Mucosa of gallbladder (tissue), 1 donor: ENCODE measurements at places on chromosomes 13 and 19. TPM values are rescaled to one million over a fixed set of nuclear protein-coding genes. Genes with fewer than 3 reads are reported as not detected.

The ZNF738 gene
- total RNA-seq: 7.5 TPM

The C19orf38 gene
- total RNA-seq: 0.78 TPM

DNA sequence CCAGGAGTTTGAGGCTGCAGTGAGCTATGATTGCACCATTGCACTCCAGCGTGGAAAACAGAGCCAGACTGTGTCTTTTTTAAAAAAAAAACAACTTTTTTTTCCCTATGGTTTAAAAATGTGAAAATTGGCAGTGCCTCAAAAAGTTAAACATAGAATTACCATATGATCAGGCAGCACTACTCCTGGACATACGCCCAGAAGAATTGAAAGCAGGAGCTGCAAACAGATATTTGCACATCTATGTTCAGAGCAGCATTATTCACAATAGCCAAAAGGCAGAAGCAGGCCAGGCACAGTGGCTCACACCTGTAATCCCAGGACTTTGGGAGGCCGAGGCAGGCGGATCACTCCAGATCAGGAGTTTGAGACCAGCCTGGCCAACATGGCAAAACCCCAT lies 3.8 kb upstream of the RETN start:
- no peak for DNase-seq

DNA sequence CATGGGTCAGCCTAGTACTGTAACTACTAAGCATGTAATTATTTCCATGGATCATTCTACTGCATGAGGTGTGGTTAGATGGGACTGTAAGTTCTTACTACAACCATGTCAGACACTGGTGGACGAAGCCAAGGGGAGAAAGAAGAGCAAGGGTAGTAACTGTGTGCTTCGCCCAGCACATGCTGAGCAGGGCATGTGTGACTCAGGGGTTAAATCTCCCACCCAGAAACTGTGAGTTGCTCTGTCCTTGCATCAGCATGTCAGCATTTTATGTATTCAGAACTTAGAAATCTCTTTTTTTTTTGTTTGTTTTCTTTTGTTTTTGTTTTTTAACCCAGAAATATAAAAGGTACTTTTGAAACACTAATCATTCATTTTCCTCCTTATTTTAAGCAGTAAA lies 436.6 kb upstream of the KLF12 start:
- DNase-seq: no peak

GRCh38 chr19:40469011-40469410 lies 2.2 kb downstream of the SPTBN4 start:
- DNase-seq: no peak

DNA sequence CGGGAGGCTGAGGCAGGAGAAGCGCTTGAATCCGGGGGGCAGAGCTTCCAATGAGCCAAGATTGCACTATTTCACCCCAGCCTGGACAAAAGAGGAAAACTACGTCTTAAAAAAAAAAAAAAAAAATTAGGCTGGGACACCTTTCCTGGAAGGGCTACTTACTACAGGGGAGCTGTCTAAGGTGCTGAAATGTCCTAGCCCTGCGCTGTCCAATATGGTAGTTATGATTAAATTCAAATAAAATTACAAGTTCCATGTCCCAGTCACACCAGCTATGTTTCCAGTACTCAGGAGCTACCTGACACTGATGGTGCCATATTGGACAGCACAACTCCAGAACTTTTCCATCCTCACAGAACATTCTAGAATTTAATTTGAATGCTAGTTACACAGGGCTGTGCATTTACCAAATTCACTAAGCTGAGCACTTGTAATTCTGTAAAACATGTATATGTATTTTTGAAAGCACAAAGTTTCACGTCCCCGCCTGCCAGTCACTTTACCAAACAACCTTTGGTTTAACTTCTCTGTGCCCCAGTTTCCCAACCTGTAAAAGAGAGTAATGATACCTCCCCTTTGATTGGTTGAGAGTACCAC lies 9.2 kb upstream of the ZSCAN22 start:
- DNase-seq: no peak

- no peak for DNase-seq
Observed at GRCh38 chr13:77459592-77459991, 75.9 kb upstream of the SCEL start.

GRCh38 chr19:2567580-2567979 lies 91.7 kb downstream of the GADD45B start:
- peak; percentile 61 for DNase-seq

DNA sequence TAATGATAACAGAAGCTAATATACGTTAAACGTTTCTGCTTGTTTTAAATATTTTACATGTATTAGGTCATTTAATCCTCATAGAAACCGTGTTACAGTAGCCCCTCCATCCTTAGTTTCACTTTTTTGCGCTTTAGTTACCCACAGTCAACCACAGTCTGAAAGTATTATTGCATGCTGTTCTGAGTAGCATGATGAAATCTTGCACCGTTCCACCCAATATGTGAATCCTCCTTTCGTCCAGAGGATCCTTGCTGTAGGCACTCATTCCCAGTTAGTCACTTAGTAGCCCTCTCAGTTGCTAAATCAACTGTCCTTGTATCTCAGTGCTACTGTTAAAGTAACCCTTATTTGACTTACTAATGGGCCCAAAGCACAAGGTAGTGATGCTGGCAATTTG lies 257.8 kb downstream of the ENOX1 start:
- no peak for DNase-seq

DNA sequence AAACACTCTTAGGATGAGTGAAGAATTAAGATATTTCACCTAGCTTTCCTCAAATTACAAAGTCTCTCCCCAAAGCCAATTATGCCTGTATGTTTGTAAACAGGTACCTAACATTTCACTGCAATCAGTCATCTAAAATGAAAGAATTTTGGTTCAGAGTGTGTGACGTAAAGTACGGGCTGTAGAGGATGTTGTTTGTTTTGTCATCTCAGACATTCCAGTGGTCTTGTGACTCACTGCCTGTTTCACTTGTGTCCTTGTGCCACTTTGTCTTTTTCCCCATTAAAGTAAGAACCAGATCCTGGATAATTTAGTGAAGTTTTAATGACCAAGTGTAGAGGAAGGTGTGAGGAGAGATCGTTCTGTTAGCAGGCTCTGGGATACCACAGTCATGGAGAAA lies 28.6 kb upstream of the EID2 start:
- DNase-seq: no peak

DNA sequence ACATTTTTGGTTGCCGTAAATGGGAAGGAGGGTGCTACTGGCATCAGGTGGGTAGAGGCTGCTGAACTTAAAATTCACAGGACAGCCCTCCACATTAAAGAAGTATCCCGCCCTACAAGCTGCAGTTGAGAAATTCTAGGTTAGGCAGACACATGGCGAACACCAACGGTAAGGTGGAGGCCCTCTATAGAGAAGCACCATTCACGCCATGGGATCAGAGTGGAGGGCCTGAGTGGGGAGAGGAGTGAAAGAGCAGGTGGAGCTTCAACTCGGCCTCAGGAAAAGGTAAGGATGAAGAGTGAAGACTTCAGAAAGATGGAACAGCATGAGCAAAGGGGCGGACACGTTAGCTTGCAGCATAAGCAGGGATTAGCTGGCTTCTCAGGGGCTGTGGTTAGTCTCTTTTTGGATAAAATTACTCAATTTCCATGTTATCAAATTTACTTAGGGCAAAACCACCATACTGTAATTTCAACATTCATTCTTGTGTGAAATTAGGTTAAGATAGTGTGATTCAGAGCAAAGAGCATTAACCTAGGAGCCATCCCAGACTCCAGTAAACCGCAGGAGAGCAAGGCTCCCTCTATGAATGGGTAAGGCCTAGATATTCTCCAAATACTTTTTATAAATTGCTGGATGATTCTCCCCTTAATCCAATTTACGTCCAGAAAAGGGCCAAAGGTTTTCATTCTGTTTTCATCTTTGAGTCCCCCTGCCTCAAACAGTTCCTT lies 1.2 kb downstream of the EEF1AKMT1 start:
- no peak for DNase-seq

DNA sequence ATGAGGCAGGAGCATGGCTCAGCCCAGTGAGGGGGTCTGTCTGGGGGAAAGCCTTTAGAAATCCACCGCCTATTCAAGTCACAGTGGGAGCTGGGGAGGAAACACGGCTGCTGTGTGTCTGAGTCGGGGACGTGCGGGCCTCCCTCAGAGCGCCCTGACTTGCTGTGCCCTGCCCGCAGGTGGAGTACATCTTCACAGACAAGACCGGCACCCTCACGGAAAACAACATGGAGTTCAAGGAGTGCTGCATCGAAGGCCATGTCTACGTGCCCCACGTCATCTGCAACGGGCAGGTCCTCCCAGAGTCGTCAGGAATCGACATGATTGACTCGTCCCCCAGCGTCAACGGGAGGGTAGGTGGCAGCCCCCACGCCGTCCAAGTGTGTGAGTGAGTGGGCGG lies 137.8 kb upstream of the MCF2L start:
- DNase-seq: no peak

DNA sequence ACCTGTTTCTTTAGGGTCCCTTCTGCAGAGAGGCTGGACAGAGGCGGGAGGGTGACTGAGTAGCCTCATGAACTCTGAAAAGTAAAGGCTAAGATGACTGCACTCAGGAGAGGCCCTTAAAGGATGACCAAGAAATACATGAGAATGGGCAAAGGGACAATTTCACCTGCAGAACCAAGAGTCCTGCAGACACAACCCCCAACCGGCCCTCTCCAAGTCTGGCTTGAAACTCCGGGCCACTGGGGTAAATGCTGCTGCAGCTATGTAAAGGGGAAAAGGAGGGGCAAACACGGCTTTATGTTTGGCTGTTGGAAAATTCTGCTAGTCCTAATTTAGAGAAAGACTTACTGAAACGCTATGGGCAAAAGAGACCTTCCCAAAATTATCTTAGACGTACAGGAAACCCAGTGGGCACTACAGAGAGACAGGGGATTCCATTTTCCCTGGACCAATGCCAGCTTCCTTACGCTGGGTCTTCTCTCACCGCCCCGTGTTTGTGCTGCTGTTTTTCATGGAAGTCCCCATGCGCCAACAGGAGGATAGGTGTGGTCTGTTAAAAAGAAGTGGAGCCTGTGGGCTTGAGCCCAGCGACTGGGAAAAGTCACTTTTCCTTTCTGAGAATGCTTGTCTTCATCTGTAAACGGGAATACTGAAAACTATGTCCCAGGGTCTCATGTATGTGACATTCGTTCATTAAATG lies 10.6 kb downstream of the COL4A2 start:
- no peak for DNase-seq

DNA sequence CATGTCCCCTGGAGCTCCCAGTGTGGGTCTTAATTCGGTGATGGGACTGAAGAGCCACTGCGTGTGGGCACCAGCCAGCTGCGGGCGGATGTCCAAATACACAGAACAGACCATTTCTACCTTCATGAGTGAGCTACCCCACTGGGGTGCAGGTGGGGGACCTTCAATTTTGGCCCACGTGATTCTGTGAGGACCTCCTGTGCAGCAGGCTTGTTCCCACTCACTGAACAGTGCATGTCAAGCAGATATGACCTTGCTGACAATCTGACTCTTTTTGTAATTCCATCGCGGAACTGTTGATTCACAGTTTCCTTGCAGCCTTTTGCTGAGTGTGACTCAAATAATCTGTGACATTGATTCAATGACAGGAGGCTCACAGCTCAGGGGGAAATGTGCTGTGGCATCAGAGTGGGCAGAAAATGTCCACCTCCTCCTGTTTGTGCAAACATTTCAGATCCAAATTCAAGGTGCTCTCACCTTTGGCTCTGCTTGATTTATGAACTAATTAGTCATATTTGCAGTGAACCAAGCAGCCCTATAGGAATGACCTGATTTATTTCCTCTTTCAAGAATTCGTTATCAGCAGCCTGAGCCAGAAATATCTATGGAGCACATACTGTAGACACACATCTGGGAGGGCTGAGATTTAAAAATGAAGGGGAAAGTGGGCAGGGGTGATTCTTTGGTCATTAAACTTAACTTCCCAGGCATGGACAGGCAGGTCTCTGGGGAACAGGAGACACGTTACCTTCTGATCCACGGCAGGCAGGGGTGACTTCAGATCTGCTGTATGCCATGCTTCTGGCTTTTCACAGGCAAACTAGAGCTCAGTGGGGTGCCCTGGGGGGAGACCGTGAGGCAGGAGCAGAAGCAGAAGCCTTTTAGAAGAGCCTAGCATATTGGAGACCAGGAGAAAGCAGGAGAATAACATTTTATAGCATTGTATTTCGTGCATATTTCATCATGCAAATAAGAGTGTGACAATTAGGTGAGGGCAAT lies 170.0 kb upstream of the KL start:
- no peak for DNase-seq

GRCh38 chr13:50700664-50701305 lies 142.7 kb downstream of the DLEU7 start:
- DNase-seq: no peak

DNA sequence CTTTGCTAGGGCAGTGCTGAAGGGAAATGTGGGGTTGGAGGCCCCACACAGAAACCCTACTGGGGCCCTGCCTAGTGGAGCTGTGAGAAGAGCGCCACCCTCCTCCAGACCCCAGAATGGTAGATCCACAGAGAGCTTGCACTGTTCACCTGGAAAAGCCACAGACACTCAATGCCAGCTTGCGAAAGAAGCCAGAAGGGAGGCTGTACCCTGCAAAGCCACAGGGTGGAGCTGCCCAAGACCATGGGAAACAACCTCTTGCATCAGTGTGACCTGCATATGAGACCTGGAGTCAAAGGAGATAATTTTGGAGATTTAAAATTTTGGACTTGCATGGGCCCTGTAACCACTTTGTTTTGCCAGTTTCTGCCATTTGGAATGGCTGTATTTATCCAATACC lies 615.4 kb upstream of the MIR17HG start:
- no peak for DNase-seq

DNA sequence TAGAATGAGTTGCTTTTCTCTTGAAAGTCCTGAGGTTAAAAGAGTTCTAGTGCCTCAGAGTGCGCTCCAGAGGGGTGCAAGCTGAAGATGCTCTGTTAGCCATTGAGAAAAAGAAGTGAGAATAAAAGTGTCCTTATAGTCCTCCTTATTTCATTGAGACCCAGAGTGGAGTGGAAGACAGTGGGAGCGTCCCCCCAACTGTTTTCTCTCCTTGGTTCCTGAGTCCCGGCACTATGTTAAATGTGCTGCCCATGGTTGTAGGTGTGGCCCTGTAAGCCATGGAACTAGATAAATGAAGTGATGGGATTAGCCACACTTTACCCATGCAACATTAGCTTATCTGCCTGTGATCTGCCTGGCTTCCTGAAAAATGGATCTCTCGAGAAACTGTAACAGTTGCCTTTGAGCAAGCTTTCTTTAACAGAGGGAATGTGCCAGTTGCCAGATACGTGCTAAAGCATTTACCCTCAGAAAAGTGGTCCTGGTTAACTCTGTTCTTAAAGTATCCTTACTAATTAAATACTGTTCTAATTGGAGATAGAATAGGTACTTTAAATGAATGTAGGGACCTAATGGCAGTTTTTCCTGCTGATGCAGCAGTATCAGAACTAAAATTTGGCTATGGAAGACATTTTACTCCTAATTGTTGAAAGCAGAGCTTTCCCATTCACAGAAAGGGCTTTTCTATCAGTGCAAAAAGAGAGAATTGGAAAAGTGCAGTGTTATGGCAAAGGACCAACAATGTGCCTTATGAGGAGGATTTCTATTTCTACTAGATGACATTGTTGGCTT lies 21.4 kb upstream of the PSG9 start:
- no peak for DNase-seq

GRCh38 chr13:66693656-66694055 lies 536.5 kb downstream of the PCDH9 start:
- no peak for DNase-seq
